NCI-H460 (cell line): ENCODE measurements at places on chromosomes 5 and 9.
A peak's percentile ranks its signal among the peaks of the same experiment; 100 is the strongest.

- peak; percentile 37 for DNase-seq
Observed at GRCh38 chr5:134101686-134102439, 12.6 kb upstream of the TCF7 start.

- no peak for DNase-seq
Observed at GRCh38 chr9:109063760-109064159, 50.5 kb upstream of the CTNNAL1 start.

DNA sequence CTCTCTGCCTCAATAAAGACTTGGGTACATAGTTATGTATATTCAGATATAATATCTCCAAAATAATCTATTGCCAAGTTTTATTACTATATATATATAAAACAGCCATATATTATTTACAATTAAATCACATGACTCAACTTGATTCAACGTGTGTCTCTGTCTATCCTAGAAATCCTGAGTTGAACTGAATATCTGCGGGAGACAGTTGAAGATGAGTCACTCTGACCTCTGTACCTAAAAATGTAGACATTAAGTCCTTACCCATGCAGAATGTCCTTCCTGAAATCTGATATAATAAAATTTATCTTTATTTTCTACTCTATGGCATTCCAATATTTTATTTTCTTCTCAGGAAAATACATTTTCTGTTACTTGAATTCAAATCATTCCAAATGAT is 218.2 kb upstream of the PRDM9 start:
- no peak for DNase-seq

DNA sequence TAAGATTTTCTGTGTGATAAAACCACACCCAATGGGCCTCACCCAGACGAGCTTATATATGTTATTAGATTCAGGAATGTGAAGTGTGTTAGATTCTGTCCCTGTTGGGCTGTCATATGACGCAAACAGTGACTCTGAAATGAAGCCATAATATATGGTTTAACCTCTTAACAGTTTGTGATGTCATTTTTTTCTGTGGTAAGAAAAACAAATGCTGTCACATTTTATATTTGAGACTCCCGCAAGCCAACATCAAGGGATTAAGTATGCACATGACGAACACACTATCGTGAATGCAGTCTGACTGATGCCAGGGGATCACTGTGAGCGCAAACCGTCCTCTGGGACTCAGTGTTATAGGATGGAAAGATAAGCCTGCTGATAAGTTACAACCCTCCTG is 321.7 kb downstream of the SH3GL2 start:
- DNase-seq: peak; percentile 1

GRCh38 chr5:103259705-103260355 is 1.3 kb downstream of the MACIR start:
- peak; percentile 31 for DNase-seq

- DNase-seq: no peak
Observed at GRCh38 chr9:122332083-122332482, 38.7 kb upstream of the PTGS1 start.

DNA sequence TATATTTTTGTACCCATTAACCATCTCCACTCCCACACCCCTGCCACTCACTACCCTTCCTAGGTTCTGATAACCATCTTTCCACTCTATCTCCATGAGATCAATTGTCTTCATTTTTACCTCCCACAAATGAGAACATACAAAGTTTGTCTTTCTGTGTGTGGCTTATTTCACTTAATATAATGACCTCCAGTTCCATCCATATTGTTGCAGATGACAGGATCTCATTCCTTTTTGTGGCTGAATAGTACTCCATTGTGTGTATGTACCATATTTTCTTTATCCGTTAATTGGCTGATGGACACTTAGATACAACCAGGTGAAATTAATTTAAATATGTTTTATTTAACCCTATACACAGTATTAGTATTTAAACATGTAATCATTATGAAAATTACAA is 552.9 kb downstream of the PDE4D start:
- no peak for DNase-seq

GRCh38 chr5:174624733-174625522 is 99.5 kb upstream of the MSX2 start:
- DNase-seq: no peak

GRCh38 chr5:141903261-141903660 is 20.4 kb upstream of the DELE1 start:
- no peak for DNase-seq

GRCh38 chr9:92476962-92477361 is 5.3 kb downstream of the ASPN start:
- no peak for DNase-seq

- no peak for DNase-seq
Observed at GRCh38 chr9:32427111-32427873, 42.8 kb downstream of the ACO1 start.

- no peak for DNase-seq
Observed at GRCh38 chr9:113677057-113677456, 199.1 kb upstream of the ZNF618 start.

- DNase-seq: no peak
Observed at GRCh38 chr5:174364676-174365075, 319.2 kb downstream of the NSG2 start.

- no peak for DNase-seq
Observed at GRCh38 chr5:111366388-111366787, 142.2 kb downstream of the CAMK4 start.

- peak; percentile 30 for DNase-seq
Observed at GRCh38 chr5:62376064-62376463, 27.6 kb downstream of the DIMT1 start.

GRCh38 chr5:132103332-132103951 is 29.9 kb downstream of the CSF2 start:
- DNase-seq: peak; percentile 51

DNA sequence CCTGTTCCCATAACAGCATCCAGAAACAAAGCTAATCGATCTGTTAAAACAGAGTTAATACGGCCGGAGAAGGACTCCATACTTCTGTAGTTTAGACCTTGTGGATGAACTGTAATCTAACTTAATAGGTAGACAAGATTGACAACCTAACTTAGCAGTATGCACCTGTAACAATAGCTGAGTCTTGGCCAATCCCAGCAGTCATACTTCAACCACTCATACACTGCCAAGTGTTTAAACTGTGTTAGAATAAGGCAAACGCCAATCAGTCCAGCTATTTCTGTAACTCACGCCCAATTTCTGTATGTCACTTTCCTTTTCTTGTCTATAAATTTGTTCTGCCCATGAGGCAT is 33.7 kb upstream of the MACIR start:
- DNase-seq: no peak

GRCh38 chr9:98657897-98658296 is 50.8 kb downstream of the GABBR2 start:
- no peak for DNase-seq

GRCh38 chr5:42586625-42587024 is 163.4 kb downstream of the GHR start:
- no peak for DNase-seq

DNA sequence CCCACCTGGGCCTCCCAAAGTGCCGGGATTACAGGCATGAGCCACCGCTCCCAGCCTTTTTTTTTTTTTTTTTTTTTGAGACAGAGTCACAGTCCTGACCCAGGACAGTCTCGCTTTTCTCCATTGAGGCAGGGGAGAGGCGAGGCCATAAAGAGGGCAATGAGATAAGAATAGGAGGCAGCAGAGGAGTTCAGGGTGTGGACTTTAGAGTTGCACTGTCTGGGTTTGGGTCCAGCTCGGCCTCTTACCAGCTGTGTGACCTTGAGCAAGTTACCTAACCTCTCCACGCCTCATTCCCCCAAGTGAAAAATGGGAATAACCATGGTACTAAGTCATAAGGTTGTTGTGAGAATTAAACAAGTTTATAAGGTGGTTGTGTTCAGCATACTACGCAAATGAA is 24.6 kb upstream of the ANKH start:
- no peak for DNase-seq

GRCh38 chr9:122125158-122125508 is 32.0 kb upstream of the TTLL11 start:
- DNase-seq: peak; percentile 74

GRCh38 chr5:145591578-145591977 is 243.6 kb downstream of the PRELID2 start:
- no peak for DNase-seq

- DNase-seq: no peak
Observed at GRCh38 chr5:129398026-129398678, 61.9 kb upstream of the ADAMTS19 start.

GRCh38 chr9:124511426-124511840 is 4.2 kb upstream of the NR5A1 start:
- no peak for DNase-seq

DNA sequence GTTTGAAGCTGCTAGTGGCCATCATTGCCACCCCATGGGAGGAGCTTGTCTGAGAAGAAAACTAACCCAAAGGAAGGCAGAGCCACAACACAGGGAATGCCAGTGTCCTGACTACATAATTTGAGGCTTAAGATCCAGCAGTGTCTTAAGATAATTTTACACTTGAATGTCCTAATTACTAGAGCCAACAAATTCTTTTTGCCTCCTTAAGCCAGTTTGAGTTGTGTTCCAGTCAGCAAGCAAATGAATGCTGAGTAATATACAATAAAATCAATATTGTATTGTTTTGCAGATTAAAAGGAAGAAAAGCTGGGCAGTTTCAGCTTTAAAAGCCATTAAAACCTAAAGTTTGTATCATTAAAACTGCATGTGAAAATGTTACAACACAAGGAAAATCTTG is 13.9 kb downstream of the HTR4 start:
- DNase-seq: no peak
